NCI-H524 (cell line): ENCODE measurements at places on chromosomes 1 and 21.
A peak's percentile ranks its signal among the peaks of the same experiment; 100 is the strongest.

DNA sequence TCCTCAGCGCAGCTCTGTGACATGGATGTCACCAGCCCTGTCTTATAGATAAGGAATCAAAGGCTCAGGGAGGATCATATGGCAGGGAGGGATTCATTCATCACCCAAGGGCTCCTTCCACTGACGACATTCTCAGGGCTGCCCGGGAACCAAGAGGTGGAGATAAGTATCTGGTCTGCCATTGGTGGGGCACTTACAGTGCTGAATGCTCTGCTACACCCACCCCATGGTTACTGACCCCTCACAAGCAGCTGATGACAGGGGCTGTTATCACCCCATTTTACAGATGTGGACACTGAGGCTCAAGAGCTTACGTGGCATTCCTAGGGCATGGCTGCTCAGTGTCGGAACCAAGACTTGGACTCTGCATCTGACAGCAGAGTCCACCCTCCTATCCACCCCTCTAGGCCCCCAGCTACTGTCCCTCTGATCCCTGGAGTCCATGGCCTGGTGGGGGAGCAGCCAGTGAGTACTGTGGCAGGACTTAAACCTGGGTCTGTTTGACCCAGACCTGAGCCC lies 155.1 kb downstream of the PTPRU start:
- DNase-seq, result no peak

GRCh38 chr1:33348676-33349080 lies 27.8 kb upstream of the A3GALT2 start:
- DNase-seq, result peak; percentile 47

GRCh38 chr1:75394386-75395139 lies 216.4 kb downstream of the SLC44A5 start:
- DNase-seq, result no peak

- DNase-seq, result no peak
These were observed 193.8 kb downstream of the DPYD start for GRCh38 chr1:97727029-97727428.

GRCh38 chr1:31579374-31579773 lies 3.1 kb downstream of the TINAGL1 start:
- DNase-seq, result no peak

- DNase-seq, result no peak
These were observed 3.4 kb downstream of the HENMT1 start for GRCh38 chr1:108657356-108658080.

- DNase-seq, result no peak
These were observed 28.2 kb downstream of the VCAM1 start for GRCh38 chr1:100747771-100748170.

DNA sequence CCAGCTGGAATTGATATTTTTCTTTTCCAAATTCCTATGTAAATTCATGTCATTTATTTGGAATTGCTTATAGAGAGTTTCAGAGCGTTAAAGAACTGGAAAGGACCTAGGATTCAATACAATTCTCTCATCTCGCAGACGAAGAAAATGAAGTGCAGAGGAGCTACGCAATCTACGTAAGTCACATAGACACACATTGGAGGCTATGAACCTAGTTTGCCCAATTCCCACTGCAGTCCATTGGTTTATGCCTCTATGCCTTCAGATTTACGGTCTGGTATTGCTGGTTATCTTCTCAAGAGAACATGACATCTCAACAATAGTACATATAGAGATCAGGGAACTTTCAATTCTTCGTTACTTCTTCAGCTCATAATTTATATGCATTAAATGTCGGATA lies 971 bp upstream of the RNF2 start:
- no peak for DNase-seq

- peak; percentile 96 for DNase-seq
These were observed 795 bp upstream of the POU2F1 start for GRCh38 chr1:167219646-167220536.

- no peak for DNase-seq
These were observed 26.7 kb downstream of the CCDC18 start for GRCh38 chr1:93207211-93207610.

- no peak for DNase-seq
These were observed 89.0 kb upstream of the HMCN1 start for GRCh38 chr1:185645162-185645640.

GRCh38 chr1:43451701-43452532 lies 1.8 kb downstream of the HYI start:
- no peak for DNase-seq

DNA sequence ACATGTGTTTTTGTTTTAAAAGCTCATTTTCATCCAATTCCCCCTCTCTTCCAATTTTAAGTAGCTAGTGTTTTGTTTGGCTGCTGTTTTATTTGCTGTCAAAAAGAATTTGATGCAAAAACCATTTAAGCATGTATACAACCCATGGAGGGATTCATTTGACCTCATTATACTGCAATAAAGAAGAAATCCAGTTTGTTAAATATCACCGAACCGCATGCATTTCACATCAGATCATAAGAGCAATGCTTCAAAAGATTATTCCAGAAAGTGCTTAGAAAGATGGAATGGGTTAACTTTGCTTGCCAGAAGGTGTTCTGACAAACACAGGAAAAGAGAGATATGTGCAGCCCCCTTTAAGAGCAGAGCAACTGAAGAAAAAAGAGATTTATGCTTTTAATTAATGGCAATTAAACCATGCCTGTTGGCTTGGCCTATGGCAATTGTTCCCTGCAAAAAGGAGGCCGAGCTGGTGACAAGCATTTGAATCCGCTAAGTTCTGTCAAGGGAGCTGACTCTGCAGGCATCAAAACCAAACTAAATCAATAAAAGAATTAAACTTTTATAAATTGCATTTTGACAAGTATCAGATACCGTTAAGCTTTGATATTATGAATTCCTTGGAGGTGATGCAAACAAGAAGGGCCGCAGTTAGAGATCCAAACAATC lies 14.4 kb upstream of the BARHL2 start:
- DNase-seq, result no peak

DNA sequence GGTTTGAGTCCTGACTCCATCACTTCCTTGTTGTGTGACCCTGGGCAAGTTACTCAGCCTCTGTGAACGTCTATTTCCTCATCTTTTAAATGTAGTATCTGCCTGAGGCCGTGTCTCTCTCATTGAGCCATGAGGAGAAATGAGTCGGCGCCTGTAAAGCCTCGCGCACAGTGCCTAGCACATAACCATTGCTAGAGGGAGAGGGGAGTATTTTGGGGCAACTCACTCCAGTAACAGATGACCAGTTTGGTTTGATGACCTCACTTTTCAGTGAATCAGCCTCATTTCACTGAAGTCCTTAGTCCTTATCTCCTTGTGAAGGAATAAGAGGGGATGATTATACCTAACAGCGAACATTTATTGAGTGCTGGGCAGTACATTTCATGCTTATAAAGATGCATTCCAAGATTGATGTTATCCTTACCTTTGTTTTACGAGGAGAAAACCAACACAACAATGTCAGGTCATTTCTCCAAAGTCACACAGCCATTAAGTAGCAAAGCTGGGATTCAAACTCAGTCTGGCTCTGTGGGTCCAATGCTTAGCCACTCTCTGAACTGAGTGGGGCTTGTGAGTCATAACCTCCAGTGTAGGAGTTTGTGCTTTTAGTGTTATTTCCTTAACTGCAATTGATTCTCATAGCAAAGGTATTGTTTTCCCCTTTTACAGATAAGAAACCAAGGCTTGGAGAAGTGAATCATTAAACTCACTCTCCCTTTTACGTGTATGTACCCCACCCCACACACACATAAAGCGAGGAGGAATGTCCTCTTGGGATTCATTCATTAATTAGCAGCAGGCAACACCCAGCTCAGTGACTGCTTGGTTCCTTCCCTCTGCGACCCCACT lies 25.9 kb downstream of the KCNC4 start:
- no peak for DNase-seq

DNA sequence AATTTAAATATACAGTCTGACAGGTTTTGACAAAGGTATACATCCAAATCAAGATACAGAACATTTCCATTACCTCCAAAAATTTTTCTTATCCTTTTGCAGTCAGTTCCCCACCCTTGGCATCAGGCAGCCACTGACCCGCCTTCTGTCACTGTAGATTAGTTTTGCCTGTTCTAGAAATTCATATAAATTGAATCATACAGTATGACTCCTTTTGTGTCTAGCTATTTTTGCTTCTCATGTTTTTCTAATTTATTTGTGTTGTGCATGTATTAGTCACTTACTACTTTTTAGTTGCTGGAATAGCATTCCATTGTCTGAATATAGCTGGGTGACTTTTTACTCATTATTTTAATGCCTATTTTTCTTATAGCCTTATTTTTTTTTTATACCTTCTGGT lies 3.8 kb downstream of the UTP25 start:
- DNase-seq, result no peak

GRCh38 chr1:41919764-41920397 lies 1.2 kb upstream of the HIVEP3 start:
- DNase-seq, result peak; percentile 94

GRCh38 chr1:221689138-221689537 lies 52.8 kb downstream of the DUSP10 start:
- no peak for DNase-seq

GRCh38 chr1:167418391-167418790 lies 99.9 kb downstream of the CD247 start:
- DNase-seq, result no peak

GRCh38 chr1:147626739-147627138 lies 43.6 kb downstream of the ACP6 start:
- no peak for DNase-seq

DNA sequence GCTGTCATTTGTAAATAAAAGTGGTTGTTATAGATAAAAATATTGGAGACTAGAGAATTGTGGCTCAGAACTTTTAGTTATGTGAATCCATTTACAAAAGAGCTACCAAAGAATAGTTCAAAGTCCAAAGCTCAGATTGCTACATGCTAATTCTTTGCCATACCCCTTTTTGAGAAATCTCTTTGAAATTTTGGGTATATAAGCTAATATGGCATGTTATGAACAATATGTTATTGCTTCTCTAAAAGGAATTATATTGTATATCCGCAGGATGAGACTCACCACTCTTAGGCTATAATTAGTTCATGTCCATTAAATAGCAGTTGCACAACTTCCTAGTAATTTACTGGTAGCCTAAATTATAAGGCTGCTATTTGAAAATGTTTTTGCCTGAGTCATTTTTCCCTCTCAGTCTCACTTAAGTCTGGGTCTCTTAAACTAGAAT lies 178.0 kb downstream of the ZNF281 start:
- no peak for DNase-seq

DNA sequence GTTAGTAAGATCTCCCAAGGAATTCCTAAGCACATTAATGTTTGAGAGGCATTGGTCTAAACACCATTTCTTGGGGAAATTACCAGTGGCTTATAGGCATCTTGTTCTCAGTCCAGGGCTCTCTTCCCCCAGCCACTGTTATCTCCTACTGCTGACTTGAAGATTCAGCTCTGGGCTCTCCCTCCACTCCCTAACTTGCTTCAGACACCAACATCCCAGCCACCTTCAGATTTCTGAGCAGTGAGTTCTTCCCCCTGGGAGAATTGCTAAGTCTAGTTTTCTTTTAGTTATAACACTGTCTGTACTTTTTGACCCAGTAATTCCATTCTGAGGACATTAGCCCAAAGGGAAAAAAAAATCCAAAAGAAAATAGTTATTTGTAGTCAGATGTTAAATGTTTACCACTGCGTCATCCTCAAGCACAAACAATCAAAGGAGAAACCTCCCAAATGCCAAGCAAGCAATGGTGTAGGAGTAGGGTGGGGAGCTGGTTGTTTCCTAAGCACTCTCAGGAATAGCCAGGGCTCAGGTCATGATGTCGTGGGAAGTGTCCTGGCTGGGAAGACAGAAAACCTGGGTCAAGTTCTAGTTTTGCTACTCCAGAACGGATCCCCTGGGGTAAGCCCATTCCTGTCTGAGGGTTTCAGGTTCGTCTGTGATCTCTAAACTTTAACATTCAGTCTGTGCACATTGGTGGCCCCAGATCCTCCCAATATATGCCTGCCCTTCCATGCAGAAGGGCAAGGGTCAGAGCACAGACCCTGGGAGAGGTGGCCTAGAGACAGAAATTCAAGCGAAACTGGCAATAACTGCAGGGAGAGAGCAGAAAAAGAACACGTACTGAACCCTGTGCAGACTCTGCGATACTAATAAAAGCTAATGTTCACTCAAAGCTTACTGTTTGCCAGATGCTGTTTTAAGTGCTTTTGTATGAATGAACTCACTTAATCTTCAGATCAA lies 191.1 kb upstream of the FGGY start:
- DNase-seq, result no peak

- DNase-seq, result no peak
These were observed 15.5 kb downstream of the MEAF6 start for GRCh38 chr1:37498872-37499617.

GRCh38 chr1:203034422-203035110 lies 8.3 kb downstream of the PPFIA4 start:
- DNase-seq, result no peak

DNA sequence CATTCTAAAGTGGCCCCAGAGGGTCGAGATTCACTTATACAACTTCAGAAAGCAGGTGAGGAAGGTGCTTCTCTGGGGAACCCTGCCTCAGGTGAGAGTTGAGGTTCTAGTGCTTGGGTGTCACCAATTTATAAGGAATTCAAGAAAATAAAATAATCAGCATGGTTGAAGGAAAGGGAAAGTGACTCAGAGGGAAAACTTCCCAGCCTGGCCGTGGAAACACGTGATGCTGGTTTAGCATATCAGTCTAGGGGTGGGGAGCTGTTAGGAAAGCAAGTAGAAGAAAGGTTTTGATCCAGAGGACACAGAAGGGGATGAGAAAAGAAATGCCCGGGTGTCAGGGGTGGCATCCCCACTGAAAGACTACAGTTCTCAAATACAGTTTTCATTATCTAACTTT lies 37.7 kb upstream of the TMEM125 start:
- no peak for DNase-seq

DNA sequence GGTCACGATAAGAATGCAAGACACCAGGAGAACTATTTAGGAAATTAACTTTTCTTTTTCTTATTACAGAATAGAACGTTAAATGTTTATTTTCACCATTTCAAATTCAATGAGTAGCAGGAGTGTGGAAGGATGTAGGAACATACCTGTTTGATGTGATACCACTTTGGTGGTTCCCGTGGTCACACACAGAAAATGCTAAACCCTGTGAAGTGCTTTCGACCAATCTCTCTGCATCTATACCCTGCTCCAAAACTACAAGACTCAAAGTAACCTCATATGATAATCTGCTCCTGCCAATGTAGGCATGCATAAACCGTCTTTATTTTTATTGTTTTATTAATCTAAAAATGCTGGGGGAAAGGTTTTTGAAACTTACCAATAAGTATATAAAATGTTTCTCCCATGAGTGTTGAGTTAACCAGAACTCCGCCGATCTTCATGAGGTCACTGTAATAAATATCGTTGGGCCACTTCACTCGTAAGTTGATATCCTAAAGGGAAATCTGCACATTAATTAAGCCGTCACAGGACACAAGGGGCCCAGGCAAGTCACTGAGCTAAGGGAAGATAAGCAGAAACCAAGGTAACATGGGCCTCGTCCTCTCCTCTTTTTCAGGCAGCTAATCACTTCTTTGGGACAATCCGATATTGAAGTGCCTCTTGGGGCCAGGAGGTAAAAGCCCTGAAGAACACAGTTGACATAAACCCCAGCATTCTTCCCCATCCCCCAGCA lies 60.6 kb downstream of the SIM2 start:
- peak; percentile 64 for DNase-seq
